Bronchus fibroblast of lung (primary cell): ENCODE measurements at places on chromosomes 1 and 21. TPM values are rescaled to one million over a fixed set of nuclear protein-coding genes. Genes with fewer than 3 reads are reported as not detected.

FCRL6 gene
- not detected in 2 replicates for total RNA-seq

LRRC41 gene
- total RNA-seq, result 91.6 and 108 TPM in 2 replicates

ARHGAP29 gene
- total RNA-seq, result 24.2 and 29.1 TPM in 2 replicates

ERRFI1 gene
- total RNA-seq, result 108 and 109 TPM in 2 replicates

SCP2 gene
- 72.4 and 83.9 TPM in 2 replicates for total RNA-seq

TSPAN2 gene
- total RNA-seq, result under 0.01 TPM in 1 of 2 replicates, not detected in the other

RIPPLY3 gene
- not detected in 2 replicates for total RNA-seq

LAMC2 gene
- 1.8 and 2.2 TPM in 2 replicates for total RNA-seq

GALNT2 gene
- 88.1 and 90.8 TPM in 2 replicates for total RNA-seq

LMX1A gene
- not detected in 2 replicates for total RNA-seq

RUSC1 gene
- 32.4 and 36.3 TPM in 2 replicates for total RNA-seq

SDC3 gene
- 34.8 and 35.5 TPM in 2 replicates for total RNA-seq

LRRC53 gene
- total RNA-seq, result not detected in 2 replicates

PYHIN1 gene
- not detected in 2 replicates for total RNA-seq

C1QC gene
- total RNA-seq, result not detected in 2 replicates
